ENCODE measurements at places on chromosomes 5 and 9.

DNA sequence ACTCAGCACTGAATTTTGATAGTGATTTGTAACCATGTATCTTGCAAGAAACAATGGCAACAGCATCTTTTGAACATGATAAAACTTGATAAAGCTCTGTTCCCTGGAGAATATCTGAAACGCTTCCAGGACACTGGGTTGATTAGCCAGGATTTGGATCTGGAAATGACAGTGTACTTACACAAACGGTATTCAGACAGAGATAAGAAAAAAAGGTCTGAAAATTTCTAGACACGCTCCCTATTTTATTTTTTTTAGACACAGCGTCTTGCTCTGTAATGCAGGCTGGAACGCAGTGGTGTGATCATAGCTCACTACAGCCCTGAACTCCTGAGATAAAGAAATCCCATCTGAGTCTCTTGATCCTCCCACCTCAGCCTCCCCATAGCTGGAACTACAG is 109.0 kb downstream of the GNAQ start:
- no peak for DNase-seq

DNA sequence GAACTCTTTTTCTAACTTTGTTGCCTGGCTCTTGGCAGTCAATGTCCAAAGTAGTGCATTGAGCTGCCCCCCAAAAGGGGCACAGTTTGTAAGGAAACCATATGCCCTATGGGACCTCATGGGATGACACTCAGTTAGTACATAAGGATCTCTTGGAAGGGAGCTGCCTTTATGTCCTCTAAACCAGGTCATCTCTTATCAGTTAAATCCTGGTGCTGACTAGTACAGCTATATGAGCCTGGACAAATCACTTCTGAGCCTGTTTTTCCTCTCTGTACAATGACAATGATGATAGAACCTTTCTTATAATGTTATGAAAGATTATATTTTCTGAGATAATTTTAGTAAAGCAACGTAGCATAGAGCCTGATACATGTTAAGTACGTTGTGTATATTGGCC is 44.1 kb downstream of the PIK3R1 start:
- no peak for DNase-seq

GRCh38 chr9:121266906-121267650 is 884 bp upstream of the GSN start:
- DNase-seq: no peak

- DNase-seq: peak; percentile 40
Observed at GRCh38 chr5:103224118-103224893, 34.3 kb upstream of the MACIR start.

DNA sequence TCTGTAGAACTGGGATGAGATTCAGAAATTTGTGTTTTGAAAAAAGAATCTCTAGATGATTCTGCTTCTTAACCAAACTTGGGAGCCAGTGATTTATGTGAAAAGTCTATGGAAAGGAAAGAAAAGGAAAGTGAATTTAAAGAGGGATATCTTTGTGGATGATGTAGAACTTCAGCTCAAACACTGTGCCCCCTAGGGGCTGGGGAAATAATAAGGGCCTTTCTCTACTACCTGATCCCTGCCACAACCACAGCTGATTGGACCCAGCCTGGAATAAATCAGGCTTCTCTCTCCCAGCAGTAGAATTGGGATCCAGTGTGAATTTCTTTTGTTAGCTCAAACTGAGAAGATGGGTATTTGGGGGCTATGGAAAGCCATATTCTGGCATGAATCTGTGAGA is 155.0 kb downstream of the PRELID2 start:
- no peak for DNase-seq

DNA sequence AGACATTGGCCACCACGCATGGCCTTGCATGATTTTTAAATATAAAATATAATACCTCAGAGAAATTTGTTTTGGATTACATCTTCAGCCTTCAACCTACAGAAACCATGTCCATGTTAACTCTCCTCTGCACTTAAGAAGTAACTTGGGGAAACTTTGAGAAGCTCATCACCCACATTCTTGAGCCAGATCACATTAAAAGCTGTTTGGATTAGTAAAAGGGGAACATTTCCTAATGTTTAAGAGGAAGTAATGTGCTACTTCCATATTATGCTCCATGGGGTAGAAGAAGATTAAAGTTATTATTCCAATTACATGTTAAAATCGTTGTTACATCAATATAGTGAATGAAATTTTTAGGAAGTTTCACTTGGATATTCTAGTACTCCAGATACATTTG is 10.4 kb upstream of the CEP120 start:
- no peak for DNase-seq

DNA sequence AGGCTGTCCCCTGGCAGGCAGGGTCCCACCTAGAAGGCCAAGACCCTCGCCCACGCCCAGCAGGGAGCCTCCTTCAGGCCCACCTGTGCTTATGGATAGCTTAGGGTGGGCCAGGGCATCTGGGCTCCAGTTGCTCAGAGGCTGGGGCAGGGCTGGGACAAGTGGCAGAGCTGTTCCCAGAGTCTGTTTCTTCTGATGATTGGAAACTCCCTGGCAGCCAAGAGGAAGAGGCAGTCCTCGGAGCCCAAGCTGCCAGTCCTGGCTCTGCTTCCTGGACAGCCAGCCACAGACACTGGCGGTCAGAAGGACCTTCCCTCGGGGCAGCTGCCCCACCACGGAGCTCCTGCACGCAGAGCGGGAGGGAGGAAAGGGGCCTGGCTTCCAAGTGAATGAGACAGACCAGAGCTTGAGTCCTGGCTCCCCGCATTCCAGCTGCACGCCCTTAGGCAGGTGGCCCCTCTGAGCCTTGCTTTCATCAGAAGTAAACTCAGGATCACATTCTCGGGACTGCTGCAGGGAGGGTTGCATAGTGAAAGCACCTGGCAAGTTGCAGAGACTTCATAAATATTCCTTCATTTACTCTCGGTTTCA is 37.9 kb upstream of the GABRP start:
- DNase-seq: no peak

DNA sequence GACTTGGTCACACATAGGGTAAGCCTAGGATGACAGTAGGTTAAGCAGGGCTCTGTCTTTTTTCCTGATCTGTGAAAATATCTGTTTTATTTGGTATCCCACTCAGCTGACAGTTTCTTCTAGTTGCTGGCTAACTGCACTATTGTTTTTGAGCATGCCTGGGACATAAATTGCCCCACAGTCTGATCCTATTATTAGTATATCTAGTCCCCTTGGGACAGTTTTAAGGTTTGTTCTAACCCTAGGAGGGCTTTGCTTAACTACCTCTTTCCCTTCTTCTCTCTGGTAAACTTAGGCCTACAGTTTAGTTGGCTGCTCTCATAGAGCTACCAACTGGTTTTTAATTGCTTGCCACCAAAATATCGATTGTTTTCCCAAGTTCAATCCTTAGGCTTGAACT is 446.6 kb downstream of the ARHGEF28 start:
- DNase-seq: no peak

DNA sequence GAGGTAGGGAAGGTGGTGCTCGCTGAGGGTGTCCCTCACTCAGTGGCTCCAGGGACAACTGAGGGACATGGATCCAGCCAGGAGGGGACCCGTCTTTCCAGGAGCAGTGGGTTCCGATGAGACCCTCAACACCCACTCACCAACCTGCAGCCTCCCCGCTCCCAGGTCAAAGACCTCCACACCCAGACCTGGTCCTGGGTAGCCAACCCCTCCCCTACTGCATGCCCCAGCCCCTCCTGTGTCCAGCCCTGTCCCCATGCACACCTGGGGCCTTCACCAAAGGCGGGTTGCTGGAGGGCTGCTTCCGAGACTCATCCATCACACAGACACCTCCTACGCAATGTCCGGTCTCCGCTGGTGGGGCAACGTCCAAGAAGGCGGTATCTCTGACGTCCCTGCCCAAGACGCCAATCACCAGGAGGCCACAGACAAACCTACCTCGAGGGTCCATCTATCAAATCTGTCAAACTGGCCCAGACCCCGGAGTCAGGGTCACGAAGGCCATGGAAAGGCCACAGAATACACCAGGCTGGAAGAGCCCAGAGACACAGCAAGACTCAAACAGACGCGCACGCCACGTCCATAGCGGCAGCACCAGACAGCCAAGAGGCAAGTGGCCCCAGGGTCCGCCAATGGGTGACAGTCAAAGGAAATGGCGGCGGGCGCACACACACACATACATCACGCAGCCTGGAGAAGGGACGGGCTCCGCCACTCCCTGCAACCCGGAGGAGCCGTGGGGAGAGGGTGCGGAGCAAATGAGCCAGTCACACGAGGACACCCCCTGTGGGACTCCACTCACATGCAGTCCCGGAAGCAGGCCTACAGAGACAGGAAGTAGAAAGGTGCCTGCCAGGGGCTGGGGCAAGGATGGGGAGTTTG is 10.8 kb downstream of the NACC2 start:
- DNase-seq: no peak

DNA sequence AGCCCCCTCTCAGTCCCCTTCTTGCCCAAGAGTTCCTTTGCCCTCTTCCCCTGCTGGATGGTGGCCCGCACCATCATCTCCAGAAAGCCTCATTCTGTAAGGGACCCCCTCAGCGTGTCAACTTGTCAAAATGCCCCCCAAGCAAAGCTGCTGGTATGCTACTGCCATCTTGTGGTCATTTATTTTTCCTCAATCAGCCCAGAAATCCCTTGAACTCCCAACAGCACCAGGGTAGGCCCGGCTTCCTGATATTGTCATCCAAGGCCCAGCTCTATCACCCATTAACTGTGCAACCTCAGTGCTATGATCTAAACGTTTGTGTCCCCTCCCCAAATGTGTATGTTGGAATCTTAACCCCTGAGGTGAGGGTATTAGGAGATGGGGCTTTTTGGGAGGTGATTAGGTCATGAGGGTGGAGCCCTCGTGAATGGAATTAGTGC is 53.2 kb upstream of the FBXW11 start:
- no peak for DNase-seq

- no peak for DNase-seq
Observed at GRCh38 chr5:17187011-17187785, 30.2 kb upstream of the BASP1 start.

DNA sequence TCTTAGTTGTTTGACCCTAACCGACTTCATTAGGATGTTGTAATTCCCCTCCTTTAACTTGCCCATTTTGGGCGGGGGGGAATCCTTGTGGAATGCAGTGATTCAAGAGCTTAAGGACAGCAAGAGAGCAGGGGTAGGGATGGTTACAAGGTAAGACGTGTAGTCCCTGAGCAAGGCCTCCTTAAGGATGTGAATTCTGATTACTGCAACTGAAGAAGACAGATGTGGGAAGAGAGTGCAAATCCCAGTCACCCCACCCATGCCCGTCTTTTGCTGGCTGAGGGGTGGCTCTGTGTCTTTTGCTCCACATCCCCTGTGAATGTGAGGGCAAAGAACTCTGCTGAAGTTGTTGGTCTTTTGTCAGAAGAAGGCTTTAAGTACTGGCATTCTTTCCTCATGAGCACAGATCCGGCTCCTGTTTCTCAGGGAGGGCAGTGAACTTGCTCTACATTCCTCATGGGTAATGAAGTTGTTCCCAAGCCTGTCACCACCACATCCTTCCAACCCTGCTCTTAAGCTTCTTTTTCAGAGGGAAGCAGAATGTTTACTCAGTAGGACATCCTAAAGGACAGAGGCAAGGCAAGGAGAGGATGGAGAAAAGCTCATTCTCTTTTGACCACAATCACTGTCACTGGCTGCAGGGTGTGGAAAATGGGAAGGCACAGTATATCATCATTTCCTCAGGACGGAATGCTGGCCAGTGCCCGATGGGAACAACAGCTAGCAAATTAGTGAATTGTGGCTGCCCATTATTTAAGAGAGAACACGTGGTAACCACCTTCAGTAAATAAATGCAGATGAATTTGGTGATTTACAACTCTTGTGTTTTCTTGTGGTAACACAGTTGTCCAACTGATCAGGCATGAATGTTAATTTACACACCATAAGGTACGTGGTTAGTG is 61.5 kb downstream of the RAI14 start:
- no peak for DNase-seq

DNA sequence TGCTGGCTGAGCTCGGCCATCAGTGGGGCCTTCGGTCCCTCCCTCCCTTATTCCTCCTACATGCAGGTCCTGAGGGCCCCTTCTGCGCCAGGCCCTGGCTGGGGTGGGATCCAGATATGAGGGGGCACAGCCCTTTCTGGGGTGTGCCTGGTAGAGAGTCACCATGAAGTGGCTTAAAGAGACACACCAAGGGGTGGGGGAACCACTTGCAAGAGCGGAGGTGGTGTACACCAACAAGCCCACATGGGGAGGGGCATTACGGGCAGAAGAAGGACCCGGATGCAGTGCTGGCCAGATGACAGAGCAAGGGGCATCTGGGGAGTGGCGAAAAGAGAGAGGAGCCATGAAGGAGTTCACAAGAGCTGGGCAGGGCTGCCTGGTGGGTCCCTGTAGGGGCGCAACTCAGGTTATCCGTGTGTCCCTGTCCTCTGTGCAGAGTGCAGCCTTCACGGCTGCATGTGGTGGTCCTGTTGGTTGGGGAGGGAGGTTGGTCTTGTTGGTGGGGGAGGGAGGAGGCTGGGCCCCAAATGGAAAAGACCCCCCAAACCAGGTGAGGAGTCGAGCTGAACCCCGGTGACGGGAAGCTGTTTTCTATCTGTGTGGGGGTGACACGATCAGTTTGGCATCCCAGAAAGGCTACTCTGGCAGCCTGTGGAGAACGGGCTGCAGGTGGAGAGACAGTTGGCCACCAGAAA is 158.1 kb downstream of the DAB2IP start:
- no peak for DNase-seq

DNA sequence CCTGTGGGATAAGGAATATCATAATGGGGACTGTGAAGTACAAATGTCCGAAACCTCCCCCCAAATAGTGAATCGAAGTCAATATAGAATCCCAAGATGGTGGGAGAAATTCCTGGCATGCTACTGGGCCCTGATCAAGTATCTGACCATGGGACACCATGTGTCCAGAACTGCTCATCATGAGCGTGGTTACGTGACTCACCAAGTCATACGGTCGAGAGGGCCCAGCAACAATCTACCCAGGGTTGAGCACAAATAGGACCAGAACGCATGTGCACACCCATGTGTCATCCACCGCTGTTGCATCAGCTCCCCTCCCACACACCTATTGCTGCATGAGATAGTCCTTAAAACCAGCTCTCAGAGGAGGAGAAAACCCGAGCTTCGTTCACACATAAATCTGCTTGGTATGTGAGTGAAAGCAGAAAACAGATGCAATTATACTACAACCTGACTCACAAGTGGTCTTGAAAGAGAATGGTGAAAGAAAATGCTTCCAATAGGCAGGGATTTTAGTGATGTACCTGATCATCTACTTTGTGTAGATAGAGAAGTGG is 353.2 kb downstream of the CWC27 start:
- DNase-seq: peak; percentile 49

- DNase-seq: no peak
Observed at GRCh38 chr9:86626802-86627201, 272.6 kb upstream of the TUT7 start.

GRCh38 chr9:6055216-6055615 is 39.8 kb upstream of the RANBP6 start:
- DNase-seq: peak; percentile 44

GRCh38 chr5:108168915-108169314 is 213.0 kb downstream of the FBXL17 start:
- no peak for DNase-seq

GRCh38 chr9:102209176-102209575 is 470.7 kb upstream of the GRIN3A start:
- no peak for DNase-seq
